ENCODE measurements at places on chromosomes 5 and 9. TPM values are rescaled to one million over a fixed set of nuclear protein-coding genes. Genes with fewer than 3 reads are reported as not detected.

The REEP5 gene
- total RNA-seq: 74.2 TPM

The PELO gene
- total RNA-seq: 57.1 TPM

The C9orf43 gene
- 0.13 TPM for total RNA-seq

The SV2C gene
- not detected for total RNA-seq

The BRD3OS gene
- 31.5 TPM for total RNA-seq

The CSF1R gene
- total RNA-seq: 0.69 TPM

The SOX30 gene
- total RNA-seq: not detected

The CNTFR gene
- total RNA-seq: not detected

The NUTM2F gene
- total RNA-seq: not detected

The GLT6D1 gene
- total RNA-seq: not detected

The EFNA5 gene
- total RNA-seq: 1.1 TPM

The PLAC8L1 gene
- total RNA-seq: 0.52 TPM

The KCNMB1 gene
- total RNA-seq: 0.07 TPM

The CMBL gene
- 19.8 TPM for total RNA-seq

The PCDHGA7 gene
- 10.3 TPM for total RNA-seq

The ANKRD34B gene
- total RNA-seq: not detected

The PCDHGA2 gene
- 2.8 TPM for total RNA-seq

The TRIP13 gene
- total RNA-seq: 6.4 TPM

The BRD8 gene
- total RNA-seq: 29.1 TPM

The CMYA5 gene
- total RNA-seq: 0.52 TPM

The SPATA6L gene
- total RNA-seq: 0.39 TPM

The ADAMTS12 gene
- total RNA-seq: 49.7 TPM

The CDH10 gene
- total RNA-seq: 2.4 TPM

The CDH9 gene
- total RNA-seq: not detected

All from smooth muscle cell of the pulmonary artery (primary cell).